Activated naive CD4-positive, alpha-beta T cell (primary cell): ENCODE measurements at places on chromosomes 2 and 18.

GRCh38 chr2:226031647-226032501 is 632.4 kb downstream of the NYAP2 start:
- DNase-seq, result no peak

DNA sequence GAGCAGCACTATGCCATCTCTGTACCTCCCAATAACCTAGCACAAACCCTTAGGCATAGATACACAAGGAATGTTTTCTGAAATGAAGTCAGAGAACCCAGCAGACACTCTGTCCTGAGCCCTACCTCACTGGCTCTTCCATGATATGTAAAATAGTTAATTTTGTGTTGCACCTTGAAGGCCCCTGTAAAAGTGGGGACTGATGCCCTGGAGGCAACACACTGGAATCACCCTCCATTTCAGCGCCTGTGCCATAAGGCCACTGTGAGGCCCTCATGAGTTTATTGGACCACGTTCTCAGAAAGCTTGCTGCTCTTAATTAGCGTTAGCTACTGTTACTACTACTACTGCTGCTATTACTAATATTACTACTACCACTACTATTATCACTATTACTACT is 670.1 kb upstream of the SOX11 start:
- no peak for DNase-seq

DNA sequence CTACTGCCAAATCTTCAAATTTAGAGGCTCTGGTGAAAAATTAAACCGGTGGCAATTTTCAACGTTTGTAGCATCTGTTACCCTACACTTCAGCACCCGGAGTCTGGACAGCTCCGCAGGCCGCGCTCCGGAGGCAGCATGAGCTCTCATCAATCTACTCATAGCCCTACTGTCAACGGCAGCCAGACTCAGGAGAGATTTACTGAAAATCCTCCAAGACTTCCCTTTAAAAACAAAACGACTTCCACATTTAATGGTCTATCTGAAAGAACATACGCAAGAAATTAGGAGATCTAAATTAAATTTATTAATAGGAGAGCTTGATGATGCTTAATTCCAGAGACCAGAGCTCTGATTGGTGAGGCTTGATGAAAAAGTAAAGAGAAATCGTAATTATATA is 970 bp upstream of the ADCYAP1 start:
- DNase-seq, result no peak

DNA sequence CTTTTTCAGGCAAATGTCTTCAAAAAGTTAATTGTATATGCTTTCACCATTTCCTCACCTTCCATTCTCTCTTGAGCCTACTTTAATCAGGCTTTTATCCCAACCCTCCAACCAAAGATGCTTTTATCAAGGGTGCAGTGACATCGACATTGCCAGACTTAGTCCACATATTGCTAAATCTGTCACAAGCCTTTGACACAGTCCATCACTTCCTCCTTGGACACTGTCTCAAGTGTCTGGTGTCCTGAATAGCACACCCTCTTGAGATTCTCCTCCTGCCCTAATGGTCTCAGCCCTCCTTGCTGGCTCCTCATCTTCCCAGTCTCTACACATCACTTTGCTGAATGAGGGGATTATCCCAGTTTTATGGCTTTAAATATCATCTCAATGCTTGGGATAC is 147.5 kb upstream of the SLC39A10 start:
- DNase-seq, result no peak

GRCh38 chr2:12060886-12061285 is 314.5 kb downstream of the LPIN1 start:
- DNase-seq, result no peak

DNA sequence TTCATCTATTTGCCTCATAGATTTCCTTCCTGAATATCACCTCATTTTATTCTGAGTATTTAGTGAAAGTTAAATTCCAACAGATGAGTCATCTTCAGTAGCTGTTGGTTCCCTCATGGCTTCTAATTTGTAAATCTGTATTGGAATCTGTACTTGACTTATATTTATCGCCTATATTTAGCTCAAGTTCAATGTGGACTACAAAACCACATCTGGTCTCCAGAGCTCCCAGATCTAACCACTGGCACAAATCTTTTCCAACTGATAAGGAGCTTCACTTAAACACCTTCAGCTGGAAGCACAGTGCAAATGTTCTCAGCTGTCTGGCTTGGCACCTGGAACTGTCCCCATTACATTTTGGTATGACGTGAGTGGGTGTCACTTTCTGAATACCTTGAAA is 82.8 kb upstream of the DSEL start:
- no peak for DNase-seq

DNA sequence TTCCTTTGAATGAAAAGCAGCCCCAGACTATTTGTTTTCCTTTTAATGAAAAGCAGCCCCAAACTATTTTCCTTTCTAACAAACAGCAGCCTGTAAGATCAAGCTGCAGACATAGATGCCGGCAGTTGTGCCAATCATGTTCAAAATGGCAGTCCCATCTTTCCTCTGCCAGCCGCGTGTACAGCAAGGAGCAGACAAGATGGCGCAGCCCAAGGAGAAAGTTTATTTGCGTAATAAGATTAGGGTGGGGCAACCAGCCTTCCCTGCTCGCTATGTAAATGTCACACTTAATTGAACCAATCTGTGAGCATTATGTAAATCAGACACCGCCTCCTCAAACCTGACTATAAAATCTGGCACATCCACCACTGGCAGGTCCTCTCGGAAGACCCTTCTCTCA is 226.0 kb downstream of the TGIF1 start:
- no peak for DNase-seq

DNA sequence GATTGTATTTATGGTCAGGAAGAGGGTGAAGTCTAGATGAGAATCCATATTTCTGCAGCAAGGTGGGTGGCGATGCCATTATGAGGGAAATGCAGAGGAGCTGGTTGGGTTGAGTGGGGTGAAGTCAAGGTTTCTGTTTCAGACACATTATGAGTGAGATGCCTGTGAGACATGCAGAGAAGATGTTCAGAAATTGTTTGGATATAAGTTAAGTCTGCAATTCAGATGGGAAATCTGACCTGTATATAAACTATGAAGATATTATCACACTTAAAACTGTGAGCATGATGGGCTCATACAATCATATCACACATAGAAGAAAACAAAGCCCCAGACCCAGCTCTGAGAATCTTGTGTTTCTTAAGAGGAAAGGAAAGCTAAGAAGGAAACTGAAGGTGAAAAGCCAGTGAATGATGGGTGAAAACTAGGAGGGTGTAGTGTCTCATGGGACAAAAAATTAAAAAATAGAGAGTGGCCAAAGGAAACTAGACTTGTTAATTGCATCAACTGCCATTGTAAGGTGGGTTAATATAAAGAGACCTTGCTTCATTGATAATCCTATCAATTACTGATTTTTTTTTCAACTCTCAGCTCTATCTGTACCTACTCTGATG is 14.2 kb downstream of the GALNT5 start:
- no peak for DNase-seq

- DNase-seq, result no peak
Observed at GRCh38 chr2:216665717-216666116, 29.6 kb downstream of the IGFBP5 start.

DNA sequence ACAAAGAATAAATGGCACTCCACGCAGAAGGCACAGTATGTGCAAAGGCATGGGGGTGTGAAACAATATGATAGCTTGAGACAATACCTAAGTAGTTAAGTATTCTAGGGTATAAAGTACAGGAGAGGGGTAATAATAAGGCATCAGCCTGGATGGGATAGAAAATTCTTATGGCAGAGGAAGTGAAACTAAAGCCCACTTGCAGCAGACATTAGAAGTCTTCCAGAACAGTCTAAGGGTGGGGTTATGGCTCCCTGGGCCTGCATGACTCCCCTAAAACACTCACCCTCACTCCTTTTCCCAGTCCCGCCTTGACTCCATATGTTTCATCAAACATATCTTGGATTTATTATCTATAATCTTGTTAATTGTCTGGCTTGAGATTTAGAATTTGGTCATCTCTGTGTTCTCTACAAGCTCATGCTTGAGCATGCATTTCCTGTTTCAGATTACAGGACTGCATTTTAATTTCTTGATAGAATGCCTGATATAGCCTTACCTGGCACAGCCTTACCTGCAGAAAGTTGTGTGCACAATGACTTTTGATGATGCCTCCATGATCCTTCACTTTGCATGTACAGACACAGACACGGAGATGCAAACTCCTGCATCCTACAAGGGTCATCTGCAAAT is 28.5 kb upstream of the TMBIM1 start:
- no peak for DNase-seq

DNA sequence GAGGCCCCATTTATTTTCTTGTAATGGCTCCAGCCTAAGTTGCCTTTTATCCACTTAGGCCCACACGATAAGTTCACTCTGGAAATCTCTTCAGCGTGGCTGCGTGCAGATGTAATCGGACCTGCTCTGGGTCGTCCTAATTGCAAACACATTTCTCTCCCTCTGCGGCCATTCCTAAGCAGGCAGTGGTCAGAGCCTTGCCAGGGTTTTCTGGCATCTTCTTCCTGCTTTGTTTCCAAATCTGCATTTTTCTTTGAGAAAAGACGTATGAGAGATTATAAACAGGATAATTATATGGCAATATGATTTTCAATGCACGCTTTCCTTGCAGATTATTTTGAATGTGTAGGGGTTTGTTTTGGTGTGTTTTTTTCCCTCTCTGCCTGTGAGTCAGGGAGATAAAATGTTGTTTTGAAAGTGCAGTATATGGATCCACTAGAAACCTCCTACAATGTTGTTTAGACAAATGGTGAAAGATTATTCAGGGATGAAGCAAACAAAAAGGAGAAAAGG is 239.4 kb upstream of the TANK start:
- no peak for DNase-seq

DNA sequence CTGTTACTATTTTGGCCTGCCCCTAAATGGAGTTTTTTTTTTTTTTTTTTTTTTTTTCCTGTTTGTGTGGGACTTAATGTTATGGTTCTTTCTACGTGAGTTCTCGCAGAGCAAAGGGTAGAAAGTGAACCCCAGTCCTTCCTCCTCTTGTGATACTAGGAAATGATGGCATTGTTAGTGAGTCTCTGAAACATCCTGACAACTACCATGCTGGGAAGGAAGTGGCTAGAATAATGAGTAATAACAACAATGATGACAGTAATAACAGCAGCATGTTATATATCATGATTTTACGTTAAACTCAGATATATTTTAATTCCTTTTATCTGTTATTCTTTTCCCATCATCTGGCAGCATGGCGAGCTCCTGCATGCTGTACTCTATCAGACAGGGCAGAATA is 216.2 kb upstream of the LINC00305 start:
- no peak for DNase-seq

DNA sequence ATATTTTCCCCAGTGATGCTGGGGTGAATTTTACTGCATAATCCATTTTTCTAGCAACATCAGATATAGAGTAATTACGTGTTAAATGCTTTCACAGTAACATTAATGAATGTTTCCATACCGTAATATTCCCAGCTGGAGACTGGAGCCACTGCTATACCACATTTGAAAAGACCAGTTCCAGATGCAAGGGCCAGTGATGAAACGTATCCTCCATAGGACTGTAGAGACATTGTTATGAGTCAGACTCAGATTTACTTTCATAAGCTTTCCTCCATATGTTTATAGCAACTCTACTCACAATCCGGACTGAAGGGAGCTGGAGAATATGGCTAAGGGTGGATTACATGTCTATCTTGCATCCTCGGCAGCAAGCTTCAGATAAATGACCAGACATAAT is 22.7 kb upstream of the GCG start:
- no peak for DNase-seq

GRCh38 chr18:63488160-63488559 is 11.4 kb downstream of the SERPINB5 start:
- no peak for DNase-seq

- DNase-seq, result no peak
Observed at GRCh38 chr2:64620661-64621060, 33.1 kb downstream of the SERTAD2 start.

GRCh38 chr2:217989221-217989948 is 13.4 kb downstream of the TNS1 start:
- DNase-seq, result no peak

DNA sequence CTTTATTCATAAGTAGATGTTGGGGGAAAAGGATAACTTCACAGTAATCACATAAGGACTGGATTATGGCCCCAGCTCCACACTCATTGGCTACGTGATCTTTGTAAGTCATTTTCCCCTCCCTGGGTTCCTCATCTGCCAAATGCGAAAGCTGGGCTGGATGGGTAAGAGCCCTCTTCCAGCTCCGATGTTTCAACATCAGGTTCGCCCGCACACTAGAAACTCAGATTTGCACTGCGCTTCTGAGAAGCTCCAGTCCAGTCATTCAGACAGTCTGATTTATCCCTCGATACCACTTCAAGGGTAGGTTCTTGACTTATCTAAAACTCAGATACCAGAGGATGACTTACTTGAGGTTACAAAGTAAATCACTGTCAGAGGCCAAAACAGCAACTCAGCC is 31.0 kb upstream of the RMDN2 start:
- no peak for DNase-seq

GRCh38 chr2:205903549-205904129 is 182.3 kb downstream of the INO80D start:
- DNase-seq, result no peak
